ENCODE measurements at places on chromosomes 7 and 10.
A peak's percentile ranks its signal among the peaks of the same experiment; 100 is the strongest.

DNA sequence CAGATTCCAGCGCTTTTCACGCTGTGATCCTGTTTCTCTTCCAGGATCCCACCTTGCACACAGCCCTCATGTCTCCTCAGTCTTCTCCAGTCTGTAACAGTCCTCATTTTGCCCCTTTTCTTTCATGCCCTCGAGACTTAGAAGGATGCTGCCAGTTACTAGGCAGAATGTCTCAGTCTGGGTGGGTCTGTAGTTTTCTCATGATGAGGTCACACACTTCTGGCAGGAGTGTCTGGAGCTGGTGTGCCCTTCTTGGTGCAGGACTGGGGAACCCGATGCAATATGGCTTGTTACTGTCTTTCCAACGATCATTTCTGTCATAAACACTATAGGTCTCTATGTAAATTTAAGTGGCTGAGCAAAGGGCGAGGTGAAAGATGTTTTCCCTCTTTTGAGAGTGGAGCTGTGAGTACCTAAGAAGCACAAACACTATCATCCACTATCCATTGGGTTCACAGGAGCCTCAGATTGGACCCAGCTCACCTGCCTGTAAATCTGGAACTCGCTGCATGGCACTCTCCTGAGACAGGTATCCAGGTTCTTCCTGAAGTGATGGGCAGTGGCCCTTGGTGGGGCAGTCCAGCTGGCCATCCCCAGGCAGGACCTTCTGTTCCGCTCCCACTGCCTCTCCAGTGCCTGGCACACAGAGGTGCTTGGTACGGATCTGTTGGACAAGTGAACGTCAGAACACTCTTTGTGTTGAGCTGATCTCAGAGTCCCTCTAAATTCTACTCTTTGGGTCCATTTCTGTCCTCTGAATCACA, 64.3 kb upstream of the ZNF32 start:
- no peak overlapping the region for H3K4me3 ChIP-seq
- no peaks in the 10 kb centered on the region for H3K27me3 ChIP-seq
- no peak for ATAC-seq
- no peaks in the 10 kb centered on the region for H3K4me1 ChIP-seq

DNA sequence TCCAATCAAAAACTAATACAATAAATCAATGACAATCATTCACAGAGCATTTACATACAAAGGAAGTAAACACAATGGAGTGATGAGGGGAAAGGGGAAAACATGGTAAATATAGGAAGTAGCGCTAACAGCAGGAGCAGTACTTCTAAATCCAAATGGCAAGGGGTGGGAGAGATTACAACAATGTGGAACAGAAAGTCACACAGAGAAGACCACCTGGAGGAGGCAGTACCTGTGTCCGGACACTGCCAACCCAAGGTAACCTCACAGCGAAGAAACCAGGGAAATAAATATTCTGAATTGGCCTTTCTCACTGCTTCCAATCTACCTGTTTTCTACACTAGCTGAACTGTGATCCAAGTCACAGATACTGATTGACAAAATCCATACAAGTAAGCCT, 58.2 kb downstream of the ABI1 start:
- no peak overlapping the region for H3K27ac ChIP-seq
- H3K27me3 ChIP-seq = no peaks in the 10 kb centered on the region
- no peaks in the 10 kb centered on the region for H3K36me3 ChIP-seq
- ATAC-seq = no peak
- H3K4me3 ChIP-seq = no peak overlapping the region
- peaks cover 6% of the 10 kb centered on the region for H3K4me1 ChIP-seq

GRCh38 chr10:131246775-131247174, 64.7 kb downstream of the TCERG1L start:
- ATAC-seq = no peak
- H3K36me3 ChIP-seq = no peaks in the 10 kb centered on the region
- H3K4me3 ChIP-seq = no peak overlapping the region
- H3K27me3 ChIP-seq = peaks cover 73% of the 10 kb centered on the region
- no peak overlapping the region for H3K27ac ChIP-seq
- H3K4me1 ChIP-seq = no peaks in the 10 kb centered on the region

DNA sequence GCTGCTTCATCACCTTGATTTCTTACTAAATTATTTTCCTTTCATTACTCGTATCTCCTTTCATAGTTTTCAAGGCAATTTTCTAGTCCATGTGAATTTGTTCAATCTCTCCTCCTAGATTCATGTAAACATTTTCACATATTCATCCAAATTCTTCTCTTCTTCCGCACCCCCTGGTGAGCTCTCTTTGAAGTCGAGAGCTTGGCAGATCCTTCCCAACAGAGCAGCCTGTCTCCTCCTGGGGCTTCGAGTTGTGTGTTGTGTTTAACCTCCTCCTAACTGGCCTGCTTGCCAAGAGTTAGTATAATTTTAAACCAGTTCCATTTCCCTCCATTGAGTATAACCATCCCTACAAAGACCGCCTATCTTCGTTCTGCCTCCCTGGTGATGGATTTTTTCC, 272.4 kb upstream of the CELF2 start:
- H3K4me3 ChIP-seq = no peak overlapping the region
- no peak for ATAC-seq
- no peaks in the 10 kb centered on the region for H3K4me1 ChIP-seq
- no peak overlapping the region for H3K27ac ChIP-seq
- H3K27me3 ChIP-seq = no peaks in the 10 kb centered on the region

- H3K4me3 ChIP-seq = no peak overlapping the region
- no peaks in the 10 kb centered on the region for H3K4me1 ChIP-seq
- no peaks in the 10 kb centered on the region for H3K27me3 ChIP-seq
- peaks cover 29% of the 10 kb centered on the region for H3K36me3 ChIP-seq
Observed at GRCh38 chr10:18601321-18601720, 50.1 kb downstream of the NSUN6 start.

DNA sequence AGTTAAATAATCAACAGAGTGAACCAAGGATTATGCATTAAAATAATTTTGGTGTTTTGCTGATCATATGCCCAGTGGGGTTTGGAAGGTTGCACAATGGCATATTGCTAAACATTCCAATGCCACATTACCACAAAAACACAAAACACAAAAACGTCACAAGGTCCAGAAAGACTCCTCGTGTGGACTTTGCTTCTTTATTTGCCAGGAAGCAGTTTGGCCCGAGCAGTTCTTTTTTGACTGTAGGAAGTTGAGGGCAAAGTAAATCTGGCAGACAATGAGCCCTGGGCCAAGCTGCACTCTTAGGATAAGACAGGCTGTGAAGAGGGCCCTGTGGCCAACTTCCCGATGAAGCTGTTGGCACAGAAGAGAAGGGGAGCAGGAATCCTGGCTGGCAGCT, 39.2 kb upstream of the SLC35B4 start:
- no peaks in the 10 kb centered on the region for H3K36me3 ChIP-seq
- no peaks in the 10 kb centered on the region for H3K4me1 ChIP-seq
- no peak for ATAC-seq
- H3K27ac ChIP-seq = no peak overlapping the region

- H3K4me3 ChIP-seq = no peak overlapping the region
- no peak for ATAC-seq
- H3K4me1 ChIP-seq = no peaks in the 10 kb centered on the region
- H3K27ac ChIP-seq = no peak overlapping the region
- no peaks in the 10 kb centered on the region for H3K36me3 ChIP-seq
Observed at GRCh38 chr10:127216786-127217185, 20.4 kb upstream of the INSYN2A start.

- H3K4me3 ChIP-seq = no peak overlapping the region
- ATAC-seq = no peak
- no peaks in the 10 kb centered on the region for H3K36me3 ChIP-seq
- no peaks in the 10 kb centered on the region for H3K4me1 ChIP-seq
- no peaks in the 10 kb centered on the region for H3K27me3 ChIP-seq
Observed at GRCh38 chr7:69717221-69717620, 118.9 kb downstream of the AUTS2 start.

- H3K27ac ChIP-seq = no peak overlapping the region
- H3K4me1 ChIP-seq = peaks cover 14% of the 10 kb centered on the region
Observed at GRCh38 chr10:101466016-101466912, 112.3 kb downstream of the BTRC start.

GRCh38 chr10:76915316-76915715, 722.3 kb downstream of the KCNMA1 start:
- ATAC-seq = no peak
- H3K27ac ChIP-seq = no peak overlapping the region
- H3K4me3 ChIP-seq = no peak overlapping the region
- no peaks in the 10 kb centered on the region for H3K4me1 ChIP-seq

- H3K27me3 ChIP-seq = no peaks in the 10 kb centered on the region
- ATAC-seq = no peak
- no peaks in the 10 kb centered on the region for H3K4me1 ChIP-seq
- H3K4me3 ChIP-seq = no peak overlapping the region
- no peak overlapping the region for H3K27ac ChIP-seq
Observed at GRCh38 chr7:103912891-103913605, 76.4 kb downstream of the RELN start.

DNA sequence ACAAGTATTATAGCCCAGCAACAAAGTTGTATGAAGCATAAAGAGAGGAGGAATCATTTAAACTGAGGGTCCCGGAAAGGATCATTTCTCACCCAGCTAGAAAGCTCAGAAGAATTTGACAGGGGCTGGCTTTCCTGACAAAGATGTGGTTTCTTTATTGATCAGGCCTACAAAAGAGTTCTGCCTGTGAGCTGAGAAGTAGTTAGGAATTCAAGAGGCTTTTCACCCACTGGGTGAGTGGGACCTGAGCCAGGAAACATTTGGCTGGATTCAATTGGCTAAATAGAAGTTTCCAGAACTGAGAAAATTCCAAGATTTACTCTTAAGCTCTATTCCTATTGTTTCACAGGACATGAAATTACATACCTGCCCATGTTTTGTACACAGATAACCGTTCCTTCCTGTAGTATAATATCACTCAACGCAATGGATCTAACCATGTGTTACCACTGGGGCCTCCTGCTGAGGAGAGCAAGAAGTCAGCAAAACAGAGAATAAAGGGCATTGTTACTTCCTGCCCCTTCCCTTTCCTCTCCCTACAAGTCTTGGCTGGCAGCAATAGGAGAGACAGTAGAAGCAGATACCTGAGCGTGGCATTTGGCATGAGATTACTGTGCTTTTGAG, 53.9 kb upstream of the PAPSS2 start:
- H3K27me3 ChIP-seq = no peaks in the 10 kb centered on the region
- ATAC-seq = no peak
- no peaks in the 10 kb centered on the region for H3K4me1 ChIP-seq
- no peak overlapping the region for H3K27ac ChIP-seq

DNA sequence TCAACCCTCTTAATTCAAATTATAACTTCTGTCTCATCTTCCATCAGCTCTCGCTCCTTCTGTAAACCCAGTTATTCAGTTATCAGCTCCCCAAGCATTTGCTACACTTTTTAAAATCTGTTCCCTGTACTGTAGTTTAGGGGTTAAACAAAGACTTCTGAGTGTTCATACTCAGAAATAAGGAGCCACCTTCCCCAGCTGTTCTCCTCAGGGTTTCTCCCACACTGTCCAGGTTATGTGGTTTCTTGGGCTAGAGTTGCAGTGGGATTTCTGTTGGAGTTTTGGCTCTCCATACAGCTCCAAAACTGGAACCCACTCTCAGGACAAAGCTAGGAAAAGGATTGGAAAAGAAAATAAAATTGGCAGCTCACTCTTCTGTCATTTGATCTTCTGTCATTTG, 20.8 kb downstream of the NHLRC2 start:
- H3K27me3 ChIP-seq = no peaks in the 10 kb centered on the region
- no peaks in the 10 kb centered on the region for H3K36me3 ChIP-seq
- H3K4me1 ChIP-seq = no peaks in the 10 kb centered on the region

- H3K4me1 ChIP-seq = no peaks in the 10 kb centered on the region
- H3K27ac ChIP-seq = peak overlapping the region; percentile 81
- H3K27me3 ChIP-seq = no peaks in the 10 kb centered on the region
- H3K4me3 ChIP-seq = peak overlapping the region; percentile 54
- no peaks in the 10 kb centered on the region for H3K36me3 ChIP-seq
Observed at GRCh38 chr7:105691680-105692564, 110.6 kb upstream of the EFCAB10 start.

DNA sequence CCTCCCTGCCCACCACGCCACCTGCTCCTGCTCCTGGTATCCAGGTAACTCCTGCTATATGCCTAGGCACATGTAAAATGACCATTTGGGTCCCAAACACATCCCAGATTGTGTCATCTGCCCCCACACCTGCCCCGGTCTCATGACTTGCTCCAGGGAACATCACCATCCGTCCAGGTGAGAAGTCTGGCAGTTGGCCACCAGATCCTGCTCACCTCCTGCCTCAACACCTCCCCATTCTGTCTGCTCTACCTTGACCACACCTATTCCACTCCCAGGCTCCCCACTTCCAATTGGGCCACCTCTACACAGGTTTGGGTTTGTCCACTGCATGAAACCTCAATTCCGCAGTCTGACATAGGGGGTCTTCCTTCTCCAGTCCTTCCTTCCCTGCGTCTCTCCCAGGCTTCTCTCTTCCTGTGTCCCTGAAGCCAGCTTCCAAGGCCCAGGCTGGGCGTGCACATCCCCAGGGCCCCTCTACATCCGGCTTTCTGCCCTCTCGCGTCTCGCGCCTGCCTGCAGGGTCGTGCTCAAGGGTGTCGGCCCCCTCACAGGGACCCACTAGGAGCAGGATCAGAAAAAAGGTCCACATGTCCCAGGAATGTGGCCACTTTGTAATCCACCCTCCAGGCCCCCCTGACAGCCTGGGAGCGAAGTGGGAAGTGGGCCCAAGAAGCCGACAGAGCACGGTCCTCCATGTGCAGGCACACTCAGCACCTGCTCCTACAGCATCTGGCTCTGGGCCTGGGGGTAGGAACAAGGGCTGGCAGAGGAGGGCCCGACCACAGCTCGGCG, 49.3 kb upstream of the DAGLB start:
- H3K36me3 ChIP-seq = no peaks in the 10 kb centered on the region
- H3K4me1 ChIP-seq = no peaks in the 10 kb centered on the region
- H3K27me3 ChIP-seq = no peaks in the 10 kb centered on the region
- H3K27ac ChIP-seq = no peak overlapping the region
- no peak overlapping the region for H3K4me3 ChIP-seq
- ATAC-seq = no peak

DNA sequence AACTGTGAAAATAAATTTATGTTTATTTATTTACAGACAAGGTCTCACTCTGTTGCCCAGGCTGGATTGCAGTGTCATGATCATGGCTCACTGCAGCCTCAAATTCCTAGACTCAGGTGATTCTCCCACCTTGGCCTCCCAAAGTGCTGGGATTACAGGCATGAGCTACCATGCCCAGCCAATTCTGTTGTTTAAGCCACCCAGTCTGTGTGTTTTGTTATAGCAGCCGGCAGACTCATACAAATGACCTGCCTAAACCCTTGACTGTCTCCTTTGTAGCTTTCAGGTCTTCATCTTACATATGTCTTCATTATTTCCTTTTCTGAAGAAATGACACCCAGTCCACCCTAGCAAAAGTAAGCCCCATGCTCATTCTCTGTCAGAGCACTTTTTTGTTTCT, 43.8 kb upstream of the KMT2C start:
- H3K27me3 ChIP-seq = no peaks in the 10 kb centered on the region
- H3K4me1 ChIP-seq = no peaks in the 10 kb centered on the region
- H3K27ac ChIP-seq = no peak overlapping the region
- no peak for ATAC-seq
- no peaks in the 10 kb centered on the region for H3K36me3 ChIP-seq

GRCh38 chr10:113397047-113397446, 155.8 kb upstream of the HABP2 start:
- ATAC-seq = no peak
- no peak overlapping the region for H3K4me3 ChIP-seq
- no peaks in the 10 kb centered on the region for H3K36me3 ChIP-seq
- H3K27me3 ChIP-seq = no peaks in the 10 kb centered on the region

- H3K4me1 ChIP-seq = no peaks in the 10 kb centered on the region
- no peaks in the 10 kb centered on the region for H3K36me3 ChIP-seq
- H3K4me3 ChIP-seq = no peak overlapping the region
- ATAC-seq = no peak
Observed at GRCh38 chr7:81710751-81711150, 59.1 kb downstream of the HGF start.

- H3K4me3 ChIP-seq = no peak overlapping the region
- no peaks in the 10 kb centered on the region for H3K27me3 ChIP-seq
- H3K27ac ChIP-seq = no peak overlapping the region
- H3K4me1 ChIP-seq = no peaks in the 10 kb centered on the region
Observed at GRCh38 chr10:94991243-94991888, 52.9 kb downstream of the CYP2C9 start.
